Calu3 (cell line): ENCODE measurements at places on chromosomes 3 and 15. TPM values are rescaled to one million over a fixed set of nuclear protein-coding genes. Genes with fewer than 3 reads are reported as not detected.

- no peak for DNase-seq
Observed at GRCh38 chr3:117865338-117865737, 1155.8 kb downstream of the TUSC7 start.

DNA sequence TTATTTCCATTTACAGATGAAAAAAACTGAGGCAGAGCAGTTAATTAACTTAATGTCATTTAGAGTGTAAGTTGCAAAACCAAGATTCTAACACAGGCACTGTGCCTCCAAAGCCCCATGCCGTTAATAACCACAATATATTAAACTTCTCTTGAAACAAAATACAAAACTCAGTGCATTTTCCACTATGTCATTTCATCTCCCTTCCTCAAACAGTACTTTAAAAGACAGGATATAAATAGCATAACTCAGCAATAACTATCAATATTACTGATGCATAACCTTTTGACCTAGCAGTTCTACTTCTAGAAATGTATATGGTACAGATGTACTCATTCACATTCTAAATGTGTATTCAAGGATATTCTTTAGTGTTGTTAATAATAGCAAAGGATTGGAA is 5.1 kb upstream of the TASOR start:
- no peak for DNase-seq

GRCh38 chr3:132079147-132079546 is 44.3 kb upstream of the CPNE4 start:
- DNase-seq: no peak

DNA sequence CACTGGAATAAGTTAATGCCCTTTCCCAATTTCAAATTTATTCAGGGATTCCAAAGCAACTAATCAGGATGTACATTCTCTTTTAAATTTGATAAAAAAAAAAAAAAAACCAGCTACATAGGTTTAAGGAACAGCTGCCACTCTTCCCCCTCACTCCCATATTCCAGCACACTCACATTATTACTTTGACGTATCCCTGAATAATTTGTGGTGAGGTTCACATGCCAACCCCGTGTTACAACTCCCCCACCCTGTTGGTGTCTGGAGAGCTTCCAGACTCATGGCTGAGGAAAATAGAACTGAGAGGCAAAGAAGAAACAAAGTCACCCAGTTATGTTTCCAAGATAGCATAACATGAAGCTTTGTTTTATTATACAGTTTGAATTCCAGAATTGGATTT is 300.5 kb upstream of the MME start:
- DNase-seq: no peak

DNA sequence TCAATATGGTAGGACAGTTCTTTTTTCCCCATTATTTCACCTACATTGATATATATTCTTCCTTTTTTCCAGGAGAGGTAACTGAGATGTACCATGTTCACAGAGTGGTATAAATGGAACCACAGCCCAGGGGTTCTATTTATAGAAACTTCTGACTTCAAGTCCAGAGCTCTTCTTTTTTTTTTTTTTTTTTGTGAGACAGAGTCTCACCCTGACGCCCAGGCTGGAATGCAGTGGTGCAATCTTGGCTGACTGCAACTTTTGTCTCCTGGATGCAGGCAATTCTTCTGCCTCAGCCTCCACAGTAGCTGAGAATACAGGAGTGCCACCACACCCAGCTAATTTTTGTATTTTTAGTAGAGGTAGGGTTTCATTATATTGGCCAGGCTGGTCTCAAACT is 267.1 kb upstream of the TPRG1 start:
- no peak for DNase-seq

DNA sequence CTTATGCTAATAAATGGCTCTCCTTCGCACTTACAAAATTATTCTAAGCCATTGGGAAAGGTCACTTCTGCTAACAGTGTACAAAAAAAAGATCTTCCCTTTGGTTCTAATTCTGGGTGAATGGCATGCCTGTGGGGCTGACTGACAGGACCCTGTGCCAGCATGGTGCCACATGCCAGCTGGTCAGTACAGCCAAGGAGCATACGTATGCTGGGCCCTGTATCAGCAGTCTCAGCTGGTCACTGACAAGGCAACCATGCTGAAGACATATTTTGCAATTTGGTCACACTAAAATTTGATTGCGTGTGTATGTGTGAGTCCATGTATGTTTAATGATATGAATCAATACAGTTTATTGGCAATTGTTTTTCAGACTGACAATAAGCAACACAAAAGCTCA is 246.1 kb downstream of the TBL1XR1 start:
- no peak for DNase-seq

DNA sequence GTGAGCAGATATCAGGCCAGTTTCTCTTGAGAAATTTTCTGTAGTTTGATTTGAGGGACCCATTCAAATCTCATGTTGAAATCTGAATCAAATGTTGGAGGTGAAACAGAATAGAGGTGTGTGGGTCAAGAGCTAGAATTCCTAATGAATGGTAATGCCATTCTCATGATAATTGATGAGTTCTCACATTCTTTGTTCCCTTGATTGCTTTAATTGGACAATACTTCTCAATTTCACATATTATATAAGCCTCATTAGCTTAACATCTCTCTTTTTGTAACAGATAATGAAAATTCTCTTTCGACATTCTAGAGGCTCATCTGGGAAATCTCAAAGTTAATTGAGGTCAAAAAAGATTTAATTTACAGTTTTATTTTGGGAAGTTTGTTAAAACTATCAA is 21.9 kb upstream of the OR5H6 start:
- no peak for DNase-seq

DNA sequence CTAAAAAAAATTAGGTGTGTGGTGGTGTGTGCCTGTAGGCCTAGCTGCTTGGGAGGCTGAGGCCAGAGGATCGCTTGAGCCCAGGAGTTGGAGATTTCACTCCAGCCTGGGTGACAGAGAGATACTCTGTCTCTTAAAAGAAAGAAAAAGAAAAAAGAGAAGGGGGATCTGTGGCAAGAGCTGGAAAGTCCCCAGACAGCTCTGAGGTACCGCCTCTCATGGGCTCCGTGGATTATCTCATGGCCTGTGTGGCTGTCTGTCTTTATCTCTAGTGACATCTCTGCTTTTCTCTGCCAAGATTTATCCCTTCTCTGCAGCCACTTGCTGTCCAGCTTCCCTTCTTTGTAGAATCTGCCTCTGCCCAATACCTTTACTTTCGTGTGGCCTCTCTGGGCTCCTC is 5.7 kb downstream of the EXOSC7 start:
- DNase-seq: no peak

DNA sequence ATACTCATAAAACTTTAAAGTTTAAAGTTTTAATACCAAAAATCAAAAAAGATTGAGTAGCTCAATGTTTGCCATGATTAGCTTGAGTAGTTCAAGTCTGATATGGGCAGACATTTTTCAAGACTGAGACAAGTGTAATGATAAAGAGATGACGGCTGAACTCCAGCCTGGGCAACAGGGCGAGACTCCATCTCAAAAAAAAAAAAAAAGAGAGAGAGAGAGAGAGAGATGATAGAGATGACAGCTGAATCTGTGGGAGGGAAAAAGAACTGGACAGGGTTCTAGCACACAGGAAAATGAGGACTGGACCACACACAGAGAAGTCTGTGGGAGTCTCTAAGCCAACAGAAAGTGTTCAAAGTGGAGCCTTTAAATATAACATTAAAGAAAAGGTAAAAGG is 25.2 kb downstream of the CEP152 start:
- DNase-seq: no peak

GRCh38 chr3:12755754-12756153 is 3.3 kb downstream of the TMEM40 start:
- DNase-seq: no peak

GRCh38 chr3:70308760-70309159 is 3.7 kb downstream of the MDFIC2 start:
- DNase-seq: no peak

GRCh38 chr15:65832549-65833364 is 36.5 kb upstream of the RAB11A start:
- peak; percentile 90 for DNase-seq

GRCh38 chr15:60077581-60078359 is 73.7 kb downstream of the FOXB1 start:
- no peak for DNase-seq

GRCh38 chr3:50146316-50146901 is 8.7 kb upstream of the SEMA3F start:
- DNase-seq: no peak

DNA sequence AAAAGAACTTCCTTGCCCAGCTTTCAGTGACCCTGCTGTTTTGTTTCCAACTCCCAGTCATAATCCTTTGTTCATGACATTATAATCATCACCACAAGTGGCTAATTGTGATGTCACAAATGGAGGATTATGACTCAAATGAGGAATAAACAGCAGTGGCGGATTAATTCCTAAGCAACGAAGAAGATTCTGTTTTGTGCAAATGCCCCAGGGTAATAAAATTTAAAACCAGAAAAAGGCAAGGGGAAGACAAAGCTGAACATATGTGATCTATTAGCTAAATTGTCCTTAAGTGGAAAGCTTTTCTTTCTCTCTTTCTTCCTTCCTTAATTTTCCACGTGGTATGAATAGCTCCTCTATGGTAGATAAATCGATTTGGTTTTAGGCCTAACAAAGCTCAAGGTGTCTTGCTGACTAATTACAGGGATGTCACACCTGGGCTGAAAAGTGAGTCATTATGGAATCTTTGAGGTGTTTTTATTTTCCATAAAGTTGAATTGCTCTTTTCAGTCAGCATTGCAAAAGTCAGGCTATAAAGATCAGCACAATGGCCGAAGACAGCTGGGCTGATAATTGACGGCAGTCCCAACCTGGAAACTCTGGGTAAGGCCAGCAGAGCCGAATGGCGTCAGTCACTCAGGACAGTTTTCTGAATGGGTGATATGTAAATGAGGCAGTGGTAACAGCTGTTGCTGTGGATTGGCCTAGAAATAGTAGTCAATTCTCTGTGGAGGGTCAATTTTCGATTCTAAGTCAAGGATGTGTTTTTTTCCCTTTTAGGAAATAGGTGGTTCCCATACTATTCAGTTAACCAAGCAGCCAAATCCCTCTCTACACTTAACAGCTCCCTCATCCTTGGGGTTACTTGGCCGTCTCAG is 121.5 kb downstream of the PTPRG start:
- no peak for DNase-seq

GRCh38 chr3:103991461-103992115 is 1375.1 kb upstream of the ALCAM start:
- peak; percentile 4 for DNase-seq

DNA sequence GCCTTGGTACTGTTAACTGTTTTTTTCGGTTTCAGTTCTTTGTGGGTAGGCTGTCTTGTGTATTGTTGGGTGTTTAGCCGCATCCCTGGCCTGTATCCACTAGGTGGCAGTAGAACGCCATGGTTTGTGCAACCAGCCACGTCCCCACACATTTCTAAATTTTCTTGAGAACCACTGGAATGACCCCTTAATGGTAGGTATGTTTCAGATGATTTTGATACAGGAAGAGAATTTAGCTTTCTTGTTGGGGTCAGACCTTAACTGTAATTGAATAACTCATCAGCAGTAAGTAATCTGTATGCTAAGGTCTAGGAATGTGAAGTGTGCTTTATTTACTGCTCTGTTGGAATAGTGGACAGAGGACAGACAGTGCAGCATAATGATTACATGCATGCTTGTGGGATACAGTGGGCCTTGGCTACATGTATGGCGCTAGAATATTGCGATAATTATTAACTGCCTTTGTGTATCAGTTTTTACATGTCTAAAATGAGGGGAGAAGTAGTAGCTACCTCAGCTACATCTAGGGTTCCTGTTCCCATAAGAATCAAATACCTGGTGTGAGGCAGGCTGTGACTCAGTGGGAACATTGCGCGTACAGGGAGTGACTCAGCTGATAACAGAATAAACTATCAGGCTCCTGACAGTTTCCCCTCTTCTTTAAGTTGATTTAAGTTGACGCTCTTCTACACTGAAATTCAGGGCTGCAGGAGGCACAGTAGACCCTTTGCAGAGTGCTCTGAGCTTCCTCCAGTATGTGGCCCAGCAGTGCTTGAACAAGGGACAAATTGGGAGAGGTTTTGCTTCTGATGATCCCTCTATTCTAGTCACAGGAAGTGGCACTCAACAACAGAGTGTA is 25.0 kb upstream of the GPR171 start:
- peak; percentile 85 for DNase-seq

The CFAP20DC gene
- 5.8 and 5.9 TPM in 2 replicates for total RNA-seq

The SMCO1 gene
- not detected in 2 replicates for total RNA-seq

The CPEB1 gene
- total RNA-seq: 5.3 and 7.6 TPM in 2 replicates

The ADAMTS7 gene
- 1.3 and 1.4 TPM in 2 replicates for total RNA-seq

The CHDH gene
- 24.9 and 28.5 TPM in 2 replicates for total RNA-seq
